AG09319 (cell line): ENCODE measurements at places on chromosomes 2 and 18.

- DNase-seq, result no peak
Observed at GRCh38 chr2:48768669-48769068, 13.1 kb upstream of the LHCGR start.

DNA sequence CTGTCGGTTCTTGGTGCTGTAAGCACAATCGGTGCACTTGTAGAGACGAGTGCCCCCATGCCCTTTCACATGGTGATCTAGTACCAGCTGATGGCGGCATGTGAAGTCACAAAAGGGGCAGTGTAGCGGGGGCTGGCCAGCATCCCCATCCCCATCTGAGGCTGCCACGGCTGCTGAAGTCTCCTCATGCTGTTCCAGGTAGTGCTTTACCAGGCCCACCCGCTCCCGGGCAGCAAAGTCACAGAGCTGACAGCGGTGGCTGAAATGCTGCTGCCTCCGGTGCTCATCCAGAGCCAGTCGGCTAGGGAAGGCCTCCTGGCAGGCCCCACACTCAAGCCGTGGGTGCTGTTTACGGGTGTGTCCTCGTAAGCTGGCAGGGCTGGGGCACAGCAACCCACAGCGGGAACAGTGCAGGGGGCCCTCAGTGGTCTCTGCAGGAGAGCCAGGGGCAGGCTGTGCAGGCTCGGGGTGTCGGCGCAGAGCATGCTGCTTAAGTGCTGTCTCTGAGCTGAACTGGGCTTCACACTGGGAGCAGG is 17.2 kb downstream of the ZNF142 start:
- DNase-seq, result no peak

- peak; percentile 73 for DNase-seq
Observed at GRCh38 chr2:236663287-236664101, 93.9 kb downstream of the ACKR3 start.

- DNase-seq, result no peak
Observed at GRCh38 chr2:109269706-109270504, 140.9 kb downstream of the SH3RF3 start.

DNA sequence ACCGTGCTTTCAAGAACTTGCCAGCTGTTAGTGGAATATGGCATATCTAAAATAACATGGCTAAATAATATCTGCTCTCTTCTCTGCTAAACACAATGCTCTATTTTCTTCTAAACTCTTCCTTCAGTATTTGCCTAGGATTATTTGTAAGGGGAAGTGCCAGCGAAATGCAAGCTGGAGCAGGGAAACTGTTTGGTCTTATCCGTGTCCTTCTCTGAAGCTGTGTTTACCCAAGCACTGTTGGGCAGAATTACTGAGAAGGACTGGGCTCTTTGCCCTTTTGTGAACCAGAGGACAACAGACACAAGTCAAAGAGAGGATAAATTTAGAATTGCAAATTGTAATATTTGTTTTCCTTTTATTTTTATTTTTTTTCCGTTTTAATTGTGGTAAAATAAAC is 23.6 kb downstream of the CPO start:
- DNase-seq, result no peak

DNA sequence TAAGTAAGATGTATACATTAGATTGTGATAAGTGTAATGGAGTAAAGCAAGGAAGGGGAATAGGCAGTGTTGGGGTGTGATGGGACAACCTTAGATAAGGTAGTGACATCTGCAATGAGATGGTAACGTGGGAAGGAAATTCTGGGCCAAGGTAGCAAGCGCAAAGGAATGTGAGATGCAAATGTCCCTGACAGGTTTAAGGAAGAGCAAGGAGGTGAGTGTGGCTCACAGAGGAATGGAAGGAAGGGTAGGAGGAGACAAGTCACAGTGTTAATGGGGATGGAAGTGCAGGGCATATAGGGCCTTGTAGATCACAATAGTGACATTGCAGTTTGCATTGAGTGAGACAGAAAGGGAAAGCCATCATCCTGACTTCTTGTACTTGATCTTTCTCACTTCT is 170.9 kb upstream of the FAM98A start:
- DNase-seq, result no peak

DNA sequence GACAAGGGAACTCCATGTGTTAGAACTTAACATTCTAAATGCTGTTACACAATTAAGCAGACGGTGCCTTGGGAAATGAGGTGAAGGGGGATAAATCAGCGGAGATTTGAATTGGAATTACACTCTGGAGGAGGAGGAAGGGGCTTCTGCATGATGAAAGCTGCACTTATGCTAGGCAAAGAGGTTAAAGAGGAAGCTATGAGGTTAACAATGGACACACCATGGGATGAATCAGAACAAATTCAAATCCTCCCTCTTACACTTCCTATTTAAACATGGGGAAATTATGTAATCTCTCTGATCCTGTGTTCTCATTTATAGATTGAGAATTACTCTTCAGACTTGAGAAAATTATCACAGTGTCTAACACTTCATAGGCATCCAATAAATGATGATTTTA is 121.5 kb upstream of the SIX2 start:
- no peak for DNase-seq

- no peak for DNase-seq
Observed at GRCh38 chr2:69998761-69999160, 37.3 kb upstream of the ASPRV1 start.

DNA sequence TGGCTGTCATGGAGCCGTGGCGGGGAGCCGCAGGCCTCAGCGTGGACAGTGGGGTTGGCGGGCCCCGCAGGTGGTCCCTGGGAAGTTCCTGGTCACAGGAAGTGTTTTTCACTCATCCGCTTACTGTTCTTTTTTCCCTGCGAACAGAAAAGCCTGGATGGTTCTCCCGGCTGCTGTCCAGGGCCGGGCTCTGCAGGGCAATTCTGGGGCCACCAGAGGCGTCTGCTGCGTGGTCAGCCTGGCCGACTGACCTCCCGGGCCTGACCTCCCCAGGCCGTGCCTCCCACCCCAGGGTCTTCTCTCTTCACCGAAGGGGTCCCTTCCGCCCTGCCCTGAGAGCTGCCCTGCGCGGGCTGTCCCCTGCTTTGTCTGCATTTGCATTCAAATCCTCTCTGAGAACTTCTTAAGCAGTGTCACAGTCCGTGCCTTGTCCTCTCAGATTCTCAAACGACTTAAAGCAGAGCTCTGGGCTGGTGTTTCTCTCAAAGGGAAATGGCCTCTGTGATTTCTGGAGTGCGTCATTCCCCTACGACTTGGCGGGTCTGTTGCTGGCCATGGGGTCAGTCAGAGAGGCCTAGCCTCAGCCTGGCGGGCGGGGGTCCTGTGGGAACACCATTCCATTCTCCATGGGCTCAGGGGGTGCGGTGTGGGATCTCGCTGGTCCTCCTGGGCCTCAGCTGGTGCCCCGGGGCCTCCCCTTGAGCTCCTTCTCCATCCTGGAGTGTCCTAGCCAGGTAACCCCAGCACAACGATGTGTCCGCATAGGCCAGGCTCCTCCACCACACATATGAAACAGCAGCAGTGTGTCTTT is 38.3 kb downstream of the KLHL29 start:
- no peak for DNase-seq

GRCh38 chr2:40721595-40721994 is 269.7 kb upstream of the SLC8A1 start:
- DNase-seq, result peak; percentile 3

GRCh38 chr18:58762781-58763171 is 91.5 kb downstream of the MALT1 start:
- DNase-seq, result no peak

- no peak for DNase-seq
Observed at GRCh38 chr2:88181511-88181910, 11.4 kb downstream of the THNSL2 start.

DNA sequence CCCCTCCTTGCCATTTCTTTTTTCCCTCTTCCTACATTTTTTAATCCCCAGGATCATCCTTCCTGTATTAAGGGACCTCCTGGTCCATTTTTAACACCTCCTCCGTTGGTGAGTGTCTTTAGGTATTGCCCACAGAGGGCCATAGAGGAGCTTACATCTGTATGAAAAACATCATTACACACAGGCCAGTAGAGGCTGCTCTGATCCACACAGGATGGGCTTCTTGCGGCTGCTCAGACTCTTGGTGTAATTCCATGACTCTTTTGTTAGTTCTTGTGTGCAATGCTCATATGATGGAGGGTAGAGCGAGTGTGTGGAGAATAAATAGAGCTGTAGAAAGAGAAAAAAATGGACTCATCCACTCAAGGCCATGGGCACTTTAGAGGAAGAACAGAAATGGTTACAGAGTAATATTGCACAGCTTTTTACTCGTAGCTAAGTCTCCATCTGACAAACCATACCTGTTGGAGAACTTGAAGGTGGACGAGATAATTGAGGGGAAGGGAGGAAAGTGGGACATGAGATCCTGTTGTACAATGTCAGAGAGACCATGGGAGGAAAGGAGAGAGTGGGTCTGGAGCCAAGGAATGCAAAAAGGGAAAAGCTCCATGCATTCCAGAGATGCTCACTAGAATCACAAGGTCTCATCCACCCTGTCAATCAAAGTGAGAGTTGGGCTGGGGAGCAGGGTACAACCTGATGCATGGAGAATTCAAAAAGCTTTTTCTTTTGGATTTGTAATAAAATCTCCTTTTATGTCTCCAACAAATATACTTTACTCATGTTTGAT is 129.7 kb upstream of the TNP1 start:
- DNase-seq, result no peak

DNA sequence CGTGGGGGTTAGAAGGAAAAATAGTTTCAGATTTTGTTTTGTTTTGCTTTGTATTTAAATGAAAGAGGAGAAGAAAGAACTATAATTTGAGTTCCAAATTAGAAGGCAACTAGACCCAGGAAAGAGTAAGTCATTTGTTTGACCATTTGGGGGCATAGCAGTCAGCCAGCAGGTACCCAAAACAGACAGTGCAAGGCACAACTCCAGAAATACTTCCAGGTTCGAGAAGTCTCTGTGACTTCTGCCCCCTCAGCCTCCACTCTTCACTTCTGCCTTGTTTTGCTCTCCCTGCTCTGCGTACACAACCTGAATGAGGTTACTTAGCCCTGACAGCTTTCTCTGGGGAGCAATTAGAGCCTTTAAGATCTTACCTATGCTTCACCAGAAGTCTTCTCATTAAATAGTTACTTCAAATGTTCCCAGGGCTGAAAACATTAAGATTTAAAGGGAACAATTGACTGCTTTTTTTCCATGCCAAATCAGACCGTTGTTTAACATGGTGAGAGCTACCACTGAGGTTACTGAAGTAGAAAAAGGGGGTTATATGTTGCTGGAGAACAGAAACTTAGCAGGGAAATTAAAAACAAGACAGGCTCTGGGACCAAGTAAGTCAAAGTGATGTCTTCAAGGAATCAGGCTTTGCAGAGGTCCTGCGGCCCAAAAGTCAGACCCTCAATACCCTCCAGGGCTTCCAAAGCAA is 216.9 kb downstream of the BCL11A start:
- DNase-seq, result no peak

DNA sequence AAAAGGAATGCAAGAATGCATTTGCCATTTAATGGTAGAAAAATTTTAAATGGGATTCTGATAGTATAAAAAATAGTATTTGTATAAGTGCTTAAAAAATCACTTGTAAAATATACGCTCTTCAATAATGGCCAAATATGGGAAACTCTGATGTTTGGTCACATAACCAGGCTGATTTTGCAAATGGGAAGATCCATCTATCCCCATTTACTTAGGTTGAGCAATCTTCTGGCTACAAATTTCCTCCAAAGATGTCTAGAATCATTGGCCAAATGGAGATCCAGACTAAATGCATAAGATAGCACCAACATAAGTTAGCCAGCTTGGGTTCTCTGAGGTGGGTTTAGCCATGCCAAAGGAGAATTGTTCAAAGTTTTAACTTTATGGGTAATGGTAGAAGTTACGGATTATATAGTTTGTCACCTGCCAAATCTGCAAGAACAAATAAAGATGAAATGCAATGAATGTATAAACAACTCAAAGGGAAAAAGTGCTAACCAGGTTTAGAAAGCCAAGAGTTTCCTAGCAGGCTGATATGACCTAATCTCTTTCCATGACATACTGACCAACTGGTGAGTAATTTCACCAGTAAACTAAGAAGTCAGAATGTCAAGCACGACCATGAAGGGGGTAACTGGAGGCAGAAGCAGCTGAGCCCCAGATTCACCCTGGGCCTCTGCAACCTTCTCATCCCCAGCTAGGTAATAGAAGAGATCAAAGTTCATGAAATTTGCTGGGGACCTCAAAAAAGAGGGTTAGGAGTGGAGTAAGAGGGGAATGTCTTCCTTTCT is 10.0 kb downstream of the RHOB start:
- DNase-seq, result no peak

DNA sequence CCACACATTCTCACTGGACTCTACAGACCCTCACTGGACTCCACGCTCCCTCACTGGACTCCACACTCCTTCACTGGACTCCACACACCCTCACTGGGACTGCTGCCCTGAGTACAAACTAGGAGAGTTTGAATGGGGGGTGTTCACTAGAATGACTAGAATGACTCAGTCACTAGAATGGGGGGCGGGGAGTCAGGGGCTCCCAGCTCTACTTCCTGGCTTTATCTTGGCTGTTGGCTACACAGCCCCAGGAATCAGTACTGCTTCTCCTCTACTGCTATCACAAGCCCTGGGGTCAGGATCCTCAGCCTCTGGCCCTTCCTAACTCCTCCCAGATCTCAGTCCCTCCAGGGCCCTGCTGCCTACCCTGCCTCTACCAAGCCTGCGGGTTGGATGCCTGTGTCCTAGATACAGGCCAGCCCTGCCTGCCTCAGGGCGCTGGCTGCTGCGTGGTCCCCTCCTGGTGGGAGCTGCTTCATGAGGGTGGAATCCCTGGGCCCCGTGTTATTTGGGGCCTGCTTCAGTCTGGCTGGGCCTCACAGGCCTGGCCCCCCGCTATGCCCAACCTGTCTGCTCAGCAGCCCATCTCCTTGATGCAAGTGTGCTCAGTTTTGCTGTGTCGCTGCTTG is 7.8 kb downstream of the PTMA start:
- no peak for DNase-seq

DNA sequence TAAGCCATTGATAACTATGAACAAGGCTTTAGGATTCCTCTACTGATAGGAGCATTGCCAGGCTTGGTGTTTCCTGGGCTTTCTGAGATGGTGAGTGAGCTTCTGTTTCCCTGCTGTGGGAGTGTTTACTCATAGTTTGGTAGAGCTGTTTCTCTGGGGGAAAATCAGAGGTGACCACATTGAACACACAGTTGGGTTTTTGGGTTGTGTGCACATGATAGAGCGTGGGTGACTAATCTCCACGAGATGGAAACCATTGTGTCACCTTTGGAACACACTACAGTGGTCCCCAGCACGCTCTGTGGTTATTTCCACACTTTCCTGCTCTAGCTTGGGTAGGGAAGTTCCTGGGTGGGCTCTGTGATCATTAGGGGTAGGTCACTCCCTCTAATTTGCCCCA is 5.4 kb downstream of the IL1R1 start:
- no peak for DNase-seq

DNA sequence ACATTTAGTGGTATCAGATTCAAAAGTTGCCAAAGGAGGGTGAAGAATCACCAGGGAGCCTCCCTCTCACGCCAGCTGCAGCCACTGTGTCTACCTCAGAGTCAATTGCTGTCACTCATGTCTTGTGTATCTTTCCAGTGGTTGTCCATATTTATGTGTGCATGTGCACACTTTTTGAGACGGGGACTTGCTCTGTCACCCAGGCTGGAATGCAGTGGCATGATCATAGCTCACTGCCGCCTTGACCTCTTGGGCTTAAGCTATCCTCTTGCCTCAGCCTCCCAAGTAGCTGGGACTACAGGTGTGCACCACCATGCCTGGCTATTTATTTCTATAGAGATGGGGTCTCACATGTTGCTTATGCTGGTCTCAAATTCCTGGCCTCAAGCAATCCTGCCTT is 4.0 kb downstream of the MOCOS start:
- DNase-seq, result no peak

GRCh38 chr2:46308629-46309028 is 11.4 kb downstream of the EPAS1 start:
- no peak for DNase-seq
